ENCODE measurements at places on chromosomes 13 and 19. TPM values are rescaled to one million over a fixed set of nuclear protein-coding genes. Genes with fewer than 3 reads are reported as not detected.

Gene ZNF544
- 38.7 TPM for total RNA-seq

Gene HIPK4
- not detected for total RNA-seq

Gene PSG6
- total RNA-seq, result not detected

Gene KANK3
- total RNA-seq, result 2.2 TPM

Gene CGB8
- total RNA-seq, result not detected

Gene PGLYRP2
- not detected for total RNA-seq

Gene BST2
- total RNA-seq, result 159 TPM

Gene MEGF8
- 4.2 TPM for total RNA-seq

Gene ZNF586
- total RNA-seq, result 16.8 TPM

Gene OLFM4
- not detected for total RNA-seq

Gene C19orf33
- 1.1 TPM for total RNA-seq

Gene KIR3DL1
- not detected for total RNA-seq

Gene MTRF1
- total RNA-seq, result 19.6 TPM

Gene PTH2
- not detected for total RNA-seq

Gene USE1
- total RNA-seq, result 27.5 TPM

Gene DLL3
- total RNA-seq, result 0.45 TPM

Gene F7
- not detected for total RNA-seq

Gene AMER2
- total RNA-seq, result not detected

Gene SIGLECL1
- not detected for total RNA-seq

Gene ATXN8OS
- total RNA-seq, result not detected

Gene SYDE1
- 0.55 TPM for total RNA-seq

Gene BCAM
- total RNA-seq, result not detected

Gene EDNRB
- not detected for total RNA-seq
